ENCODE measurements at places on chromosomes 4 and X.

- DNase-seq, result no peak
These were observed 117.0 kb downstream of the PCDH7 start for GRCh38 chr4:30837131-30837539.

- no peak for DNase-seq
These were observed 754.6 kb upstream of the AGA start for GRCh38 chr4:178196751-178197374.

- no peak for DNase-seq
These were observed 2.5 kb downstream of the NYX start for GRCh38 chrX:41449615-41450014.

DNA sequence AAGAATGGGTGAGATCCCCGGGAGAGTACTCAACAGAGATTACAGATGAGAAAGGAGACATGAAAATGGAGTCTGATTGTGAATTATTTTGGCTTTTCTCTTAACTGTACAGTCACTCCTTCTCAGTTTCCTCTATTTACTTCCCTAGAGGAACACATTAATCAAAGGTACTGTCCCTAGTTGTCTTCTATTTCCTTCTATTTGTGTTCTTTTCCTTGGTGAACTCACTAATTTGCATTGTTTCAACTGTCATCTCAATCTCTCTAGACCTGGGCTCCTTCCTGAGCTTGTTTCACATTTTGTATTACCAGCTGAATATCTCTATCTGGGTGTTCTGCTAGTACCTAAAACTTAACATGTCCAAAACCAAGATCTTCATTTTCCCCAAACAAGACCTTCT, 59.8 kb downstream of the ABCB7 start:
- no peak for DNase-seq

DNA sequence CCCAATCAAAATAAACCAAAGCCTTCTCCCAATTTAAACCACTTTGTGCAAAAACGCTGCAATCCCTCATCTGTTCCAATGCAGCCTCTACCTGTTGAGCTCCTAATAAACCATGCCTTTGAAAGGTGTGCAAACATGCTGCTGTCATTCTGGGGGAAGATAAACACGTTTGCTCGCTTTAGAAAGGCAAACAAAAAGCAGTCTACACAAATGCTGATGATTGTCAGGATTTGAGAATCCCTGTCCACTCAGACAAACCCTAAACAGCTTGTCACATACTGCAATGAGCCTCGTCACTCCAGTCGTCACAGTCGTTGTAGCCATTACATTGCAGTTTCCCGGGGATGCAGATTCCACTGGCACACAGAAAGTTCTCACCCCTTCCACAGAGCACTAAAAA, 145.2 kb downstream of the CORIN start:
- DNase-seq, result no peak

- DNase-seq, result no peak
These were observed 171.6 kb downstream of the FAT4 start for GRCh38 chr4:125486351-125486750.

DNA sequence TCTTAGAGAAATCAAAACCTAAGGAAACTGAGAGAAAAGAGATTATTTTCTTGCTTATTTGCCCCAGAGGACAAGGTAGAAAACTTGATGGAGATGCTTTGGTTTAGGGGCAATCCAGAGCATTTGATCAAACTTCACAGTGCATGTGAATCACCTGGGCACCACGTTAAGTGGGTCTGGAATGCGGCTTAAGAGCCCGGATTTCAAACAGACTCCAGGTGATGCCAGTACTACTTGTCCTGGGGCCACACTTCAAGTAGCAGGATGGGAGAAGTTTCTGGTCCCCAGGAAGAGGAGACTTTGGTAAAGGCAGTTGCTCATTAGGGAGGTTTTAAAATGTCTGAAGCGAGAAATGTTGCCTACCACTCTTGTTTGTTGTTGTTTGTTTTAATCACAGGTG, 51.8 kb downstream of the PHOX2B start:
- no peak for DNase-seq

DNA sequence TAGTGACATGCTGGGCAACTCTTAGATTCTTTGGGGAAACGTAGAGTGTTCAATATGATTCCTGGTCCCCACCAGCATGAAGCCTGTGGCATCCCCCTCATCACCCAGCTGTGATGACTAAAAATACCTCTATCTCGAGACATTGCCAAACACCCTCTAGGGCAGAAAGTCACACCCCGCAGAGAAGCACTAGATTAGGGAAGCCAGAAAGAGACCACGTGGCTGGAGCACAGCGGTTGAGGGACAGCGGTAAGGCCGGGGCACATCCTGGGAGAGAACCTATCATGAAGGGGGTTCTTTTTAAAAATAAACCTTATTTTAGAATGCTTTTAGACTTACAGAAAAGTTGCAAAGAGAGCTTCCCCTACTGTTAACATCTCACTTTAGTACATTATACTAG, 11.0 kb downstream of the FAT1 start:
- DNase-seq, result no peak

GRCh38 chr4:100828986-100829685, 311.3 kb upstream of the EMCN start:
- DNase-seq, result no peak

GRCh38 chrX:120308959-120309872, 2.0 kb downstream of the TMEM255A start:
- peak; percentile 26 for DNase-seq

GRCh38 chr4:34046580-34046979, 2197.7 kb downstream of the ARAP2 start:
- no peak for DNase-seq

GRCh38 chr4:2366252-2367192, 51.9 kb downstream of the ZFYVE28 start:
- DNase-seq, result no peak

DNA sequence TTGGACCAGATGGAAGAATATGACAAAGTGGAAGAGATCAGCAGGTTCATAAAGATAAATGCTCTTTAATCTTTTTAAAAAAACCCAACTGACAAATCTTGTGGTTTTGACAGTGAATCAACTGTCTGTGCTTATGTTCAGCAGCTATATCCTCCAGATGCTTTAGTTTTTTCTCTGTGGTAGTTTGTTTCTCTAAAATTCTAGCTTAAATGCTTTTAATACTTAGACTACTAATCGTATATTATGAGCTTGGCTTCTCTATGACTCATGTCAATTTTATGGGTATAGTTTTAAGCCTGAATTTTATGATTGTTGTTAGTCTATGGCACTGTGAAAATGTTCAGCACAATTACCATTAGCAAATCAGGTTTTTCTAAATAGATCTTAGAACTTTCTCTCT, 12.9 kb downstream of the HHIP start:
- no peak for DNase-seq

GRCh38 chr4:55032788-55033187, 92.6 kb downstream of the KDR start:
- no peak for DNase-seq

- DNase-seq, result no peak
These were observed 24.2 kb downstream of the NKX1-1 start for GRCh38 chr4:1381944-1382541.

- no peak for DNase-seq
These were observed 43.5 kb upstream of the ZNF518B start for GRCh38 chr4:10500776-10501175.

DNA sequence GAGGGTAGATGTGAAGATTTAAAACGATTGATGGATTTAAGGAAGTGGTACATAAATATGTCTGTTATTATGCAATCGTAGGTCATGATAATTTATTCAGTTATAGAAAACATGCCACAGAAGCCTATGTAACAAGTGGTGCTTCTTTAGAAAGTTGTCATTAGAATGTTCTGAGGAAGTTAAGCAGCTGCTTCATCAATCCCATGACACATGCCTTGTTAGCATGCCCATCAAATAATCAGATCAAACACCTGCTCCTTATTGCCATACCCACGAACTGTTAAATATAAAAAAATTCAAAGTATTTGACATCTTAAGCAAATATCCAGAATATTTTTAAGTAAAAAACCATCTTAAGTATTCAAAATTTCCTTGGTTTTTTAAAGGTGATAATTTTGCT, 76.4 kb upstream of the MYOZ2 start:
- DNase-seq, result no peak

DNA sequence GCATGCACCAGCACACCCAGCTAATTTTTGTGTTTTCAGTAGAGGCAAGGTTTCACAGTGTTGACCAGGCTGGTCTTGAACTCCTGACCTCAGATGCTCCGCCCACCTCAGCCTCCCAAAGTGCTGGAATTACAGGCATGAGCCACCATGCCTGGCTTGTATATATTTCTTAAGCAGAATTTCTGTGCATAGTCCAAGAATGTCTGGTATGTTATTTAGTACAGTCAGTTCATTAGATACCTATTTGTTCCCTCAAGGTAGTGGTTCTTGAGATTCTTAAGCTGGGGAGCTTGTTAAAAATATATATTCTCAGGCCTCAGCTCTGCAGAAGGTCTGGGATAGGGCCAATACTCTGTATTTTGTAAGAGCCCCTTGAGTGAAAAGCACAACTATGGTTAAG, 4.6 kb upstream of the SERTM2 start:
- DNase-seq, result no peak

- DNase-seq, result no peak
These were observed 73.0 kb upstream of the SCOC start for GRCh38 chr4:140300271-140300970.

DNA sequence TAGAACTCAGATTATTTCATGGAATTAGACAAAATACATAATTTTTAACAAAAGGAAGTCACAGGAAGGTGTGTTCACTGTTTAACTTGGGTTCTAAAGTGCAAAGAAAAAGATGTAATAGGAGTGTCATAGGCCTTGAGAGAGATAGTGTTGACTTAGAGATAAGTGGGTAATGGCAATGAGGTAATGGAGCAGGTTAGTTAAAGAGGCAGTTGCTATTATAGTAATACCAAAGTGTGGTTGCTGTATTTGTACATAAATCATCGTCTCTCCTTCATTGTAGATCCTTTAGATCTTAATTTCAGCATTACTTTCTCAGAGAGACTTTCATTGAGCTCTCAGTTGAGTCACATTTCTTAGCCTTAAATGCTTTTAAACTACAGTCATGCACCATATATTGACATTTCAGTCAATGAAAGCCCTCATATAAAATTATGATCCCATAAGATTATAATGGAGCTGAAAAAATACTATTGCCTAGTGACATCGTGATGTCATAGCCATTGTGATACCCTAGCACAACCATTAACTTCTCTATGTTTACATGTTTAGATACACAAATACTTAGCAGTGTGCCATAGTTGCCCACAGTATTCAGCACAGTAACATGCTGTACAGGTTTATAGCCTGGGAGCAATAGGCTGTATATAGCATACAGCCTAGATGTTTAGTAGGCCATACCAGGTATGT, 245.4 kb downstream of the ADGRL3 start:
- DNase-seq, result no peak

GRCh38 chr4:142339053-142339452, 507.0 kb downstream of the INPP4B start:
- DNase-seq, result no peak

DNA sequence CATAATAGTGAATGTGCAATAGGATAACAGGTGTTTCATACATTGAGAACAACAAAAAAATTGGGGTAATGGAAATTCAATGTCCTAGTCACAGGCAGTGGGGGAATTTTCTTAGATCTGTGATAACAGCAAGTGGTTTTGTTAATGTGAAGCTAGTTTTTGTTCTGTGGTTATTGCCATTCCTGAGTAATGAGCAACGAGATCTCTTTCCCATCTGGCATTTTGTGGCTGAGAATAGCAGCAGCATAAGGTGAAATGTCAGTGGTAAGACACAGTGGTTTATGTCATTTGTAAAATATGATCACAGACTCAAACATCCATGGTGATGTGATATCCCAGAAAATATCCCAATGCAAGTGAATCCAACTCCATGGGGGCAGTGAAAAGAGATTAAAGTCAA, 497.5 kb downstream of the KCNIP4 start:
- no peak for DNase-seq

- DNase-seq, result no peak
These were observed 97.0 kb upstream of the LDB2 start for GRCh38 chr4:16995451-16995850.
